ENCODE measurements at places on chromosomes 13 and 19.

- peak; percentile 45 for DNase-seq
Measured at GRCh38 chr19:4866595-4867424, 657 bp downstream of the PLIN3 start.

DNA sequence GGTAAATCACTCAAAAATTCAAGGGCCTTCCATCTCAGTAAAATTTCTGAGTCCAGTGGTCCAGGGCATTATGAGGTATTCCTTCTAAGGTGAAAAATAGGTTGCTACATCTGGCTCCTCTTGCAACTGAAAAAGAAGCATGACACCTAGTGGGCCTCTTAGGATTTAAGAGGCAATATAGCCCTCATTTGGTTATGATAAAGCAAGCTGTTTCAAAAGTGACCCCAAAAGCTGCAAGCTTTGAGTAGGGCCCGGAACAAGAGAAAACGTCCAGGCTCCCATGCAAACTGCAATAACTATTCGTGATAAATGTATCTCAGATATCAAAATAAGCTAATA lies 1910.2 kb upstream of the PRR20A start:
- no peak for DNase-seq

DNA sequence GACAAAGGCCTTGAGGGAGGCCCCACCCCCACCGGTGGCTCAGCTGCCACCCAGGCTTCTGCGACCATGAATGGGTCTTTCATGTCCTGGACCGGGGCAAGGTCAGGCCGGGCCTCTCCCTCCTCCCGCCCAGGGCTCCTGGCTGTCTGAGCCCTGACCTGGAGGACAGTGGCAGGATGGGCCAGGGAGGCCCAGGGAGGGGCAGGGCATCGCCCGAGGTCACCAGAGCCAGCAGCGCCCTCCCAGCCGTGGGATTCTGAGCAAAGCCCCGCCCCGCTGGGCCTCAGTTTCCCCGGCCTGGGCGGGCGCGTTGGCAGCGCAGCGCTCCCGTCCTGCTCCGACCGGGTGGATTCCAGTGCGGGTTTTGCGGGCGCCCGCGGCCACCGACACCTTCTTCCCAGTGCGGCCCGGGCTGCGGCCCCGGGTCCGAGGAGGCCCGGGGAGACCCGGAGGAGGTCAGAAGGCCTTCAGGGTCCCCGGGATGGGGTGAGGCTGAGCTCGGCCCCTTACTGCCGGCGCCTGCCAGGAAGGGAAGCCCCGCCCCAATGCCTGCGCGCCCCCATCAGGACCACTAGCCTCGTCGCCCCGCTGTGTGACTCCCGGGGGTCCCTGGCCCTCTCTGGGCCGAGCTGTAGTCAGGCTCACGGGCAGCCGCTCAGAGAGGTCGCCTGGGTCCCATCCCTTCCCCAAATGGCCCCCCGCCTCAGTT lies 24.6 kb upstream of the SEMA6B start:
- DNase-seq, result peak; percentile 54

DNA sequence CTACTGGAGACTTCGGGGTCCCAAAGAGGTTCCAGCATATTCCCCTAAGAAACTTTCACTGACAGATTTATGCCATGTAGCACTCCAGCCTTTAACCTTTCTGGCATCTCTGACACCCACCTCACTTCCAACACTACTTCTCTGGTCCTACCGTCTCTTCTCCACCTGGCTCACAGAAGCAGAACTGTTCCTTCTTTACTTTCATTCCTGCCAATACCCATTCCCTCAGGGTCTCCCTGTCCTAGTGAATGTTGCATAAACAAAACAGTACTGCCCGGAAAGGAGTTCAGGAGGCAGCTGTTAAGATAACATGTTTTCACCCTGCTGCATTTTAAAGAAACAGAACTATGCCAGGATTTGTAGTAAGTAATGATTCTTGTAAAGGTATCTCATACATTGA lies 136.0 kb upstream of the MIR17HG start:
- no peak for DNase-seq

GRCh38 chr13:32032759-32033158 lies 1.2 kb downstream of the FRY start:
- DNase-seq, result no peak

- DNase-seq, result no peak
Measured at GRCh38 chr13:37113534-37113933, 8.1 kb upstream of the CSNK1A1L start.

GRCh38 chr13:110249326-110249725 lies 57.6 kb downstream of the COL4A1 start:
- no peak for DNase-seq

- DNase-seq, result no peak
Measured at GRCh38 chr13:52869621-52870020, 21.2 kb upstream of the PCDH8 start.

DNA sequence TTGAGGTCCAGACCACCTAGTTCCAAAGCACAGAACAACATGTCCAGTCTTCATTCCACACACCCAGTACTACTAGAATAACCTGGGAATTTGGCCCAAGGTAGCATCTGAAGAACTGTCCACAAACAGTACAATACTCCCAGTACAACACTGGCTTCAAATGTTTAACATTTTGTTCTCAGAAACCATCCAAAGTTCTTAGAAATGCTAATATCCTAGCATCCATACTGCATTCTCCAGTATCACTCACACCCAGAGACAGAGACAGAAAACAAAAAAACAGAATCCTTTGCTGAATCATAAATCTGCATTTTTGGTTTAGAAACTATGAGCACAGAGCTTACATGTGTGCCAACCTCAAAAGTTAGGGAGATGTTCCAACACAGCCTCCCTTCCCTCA lies 490.8 kb downstream of the FOXO1 start:
- no peak for DNase-seq

GRCh38 chr19:39951065-39951650 lies 16.7 kb upstream of the FCGBP start:
- DNase-seq, result no peak

- DNase-seq, result no peak
Measured at GRCh38 chr13:42078128-42078808, 29.8 kb downstream of the DGKH start.

DNA sequence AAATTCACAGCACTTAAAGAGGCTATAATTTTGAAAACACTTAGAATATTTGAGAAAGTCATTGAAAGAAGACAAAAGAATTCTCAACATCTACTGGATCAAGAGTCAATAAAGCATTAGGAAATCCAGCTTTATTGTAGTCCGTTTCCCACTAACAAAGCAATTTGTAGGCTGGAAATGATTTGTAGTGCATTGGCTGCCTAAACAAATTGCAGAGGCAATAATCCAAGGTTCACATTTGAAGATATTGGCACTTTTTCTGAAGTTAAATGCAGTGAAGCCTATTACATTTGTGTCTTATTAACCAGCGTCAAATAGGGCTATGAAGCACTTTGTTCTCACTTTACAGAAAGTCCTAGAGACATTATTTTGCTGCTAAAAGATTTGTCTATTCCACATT lies 848.1 kb upstream of the SLITRK1 start:
- DNase-seq, result no peak

DNA sequence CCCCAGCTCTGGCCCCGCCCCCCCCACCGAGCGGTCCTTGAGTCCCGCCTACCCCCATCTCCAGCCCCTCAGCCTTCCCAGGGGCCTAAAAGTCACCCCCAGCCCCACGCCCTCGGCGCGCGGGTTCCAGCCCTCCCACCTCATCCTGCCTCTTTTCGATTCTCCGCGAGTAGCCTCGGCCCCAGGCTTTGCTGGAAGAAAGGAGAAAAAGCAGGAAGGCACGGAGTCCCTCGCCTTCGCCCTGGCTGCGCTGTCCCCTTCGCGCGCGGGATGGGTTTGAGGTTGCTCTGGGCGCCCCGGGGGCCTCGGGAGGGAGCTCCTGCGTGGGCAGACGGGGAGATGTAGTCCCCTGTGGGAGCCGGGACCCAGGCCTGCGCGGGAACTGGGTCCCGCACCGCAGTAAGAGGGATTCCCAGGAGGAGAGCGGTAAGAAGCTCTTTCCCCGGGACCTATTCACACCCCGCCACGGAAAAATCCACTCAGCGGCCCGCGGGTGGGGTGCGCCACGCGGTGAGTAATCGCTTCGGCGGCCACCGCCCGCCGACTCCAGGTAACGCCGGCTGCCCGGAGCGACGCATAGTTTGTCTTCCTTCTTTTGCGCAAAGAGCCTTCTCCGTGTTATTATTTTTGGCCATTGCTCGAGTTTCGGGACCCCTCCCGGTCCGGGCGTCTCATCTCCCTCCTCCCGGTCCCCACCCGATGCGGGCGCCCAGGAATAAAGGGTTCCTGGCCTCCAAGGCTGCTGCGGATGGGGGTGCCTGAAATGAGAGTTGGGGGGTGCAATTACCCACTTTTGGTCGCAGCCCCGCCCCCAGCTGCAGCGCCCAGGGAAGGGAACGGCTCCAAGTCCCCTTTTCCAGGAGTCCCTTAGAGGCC lies 865 bp upstream of the CRLF1 start:
- no peak for DNase-seq

DNA sequence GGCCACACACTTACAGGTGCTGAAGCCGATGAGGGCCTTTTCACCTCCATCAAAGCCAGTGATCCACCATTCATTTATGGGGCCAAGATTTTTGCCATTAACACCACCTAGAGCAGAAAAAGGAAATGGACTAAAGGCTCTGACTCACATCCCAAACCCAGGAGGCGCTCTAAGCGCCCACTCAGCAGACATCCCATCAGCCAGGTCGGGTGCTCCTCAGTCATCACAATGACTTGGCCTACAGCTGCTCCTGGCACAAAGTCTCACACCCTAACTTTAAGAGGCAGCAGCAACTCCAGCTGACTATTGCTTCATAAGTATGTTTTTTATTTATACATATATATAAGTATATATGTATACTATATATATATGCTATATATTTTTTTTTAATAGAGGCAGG lies 36.1 kb upstream of the EIF3G start:
- no peak for DNase-seq

- no peak for DNase-seq
Measured at GRCh38 chr13:58134012-58134411, 502.5 kb downstream of the PCDH17 start.

DNA sequence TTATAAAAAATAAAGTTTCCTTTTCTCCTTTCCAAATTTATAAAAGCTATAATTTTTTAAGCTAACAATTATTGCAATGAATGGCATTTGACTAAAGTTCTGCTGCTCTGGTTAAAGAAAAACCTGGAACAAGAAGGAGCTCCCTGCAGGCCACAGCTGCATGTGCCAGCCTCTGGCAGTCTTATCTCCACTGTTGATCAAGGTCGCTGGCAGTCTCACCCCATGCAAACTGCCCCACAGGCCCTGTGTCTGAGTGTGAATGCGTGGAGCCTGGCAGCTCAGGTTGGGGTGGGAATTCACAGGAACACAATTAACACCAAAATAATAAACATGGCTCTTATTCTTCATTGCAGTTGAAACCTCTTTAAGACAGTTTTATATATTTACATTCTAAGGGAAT lies 30.2 kb upstream of the FREM2 start:
- DNase-seq, result no peak

Measured in Caki2 (cell line).